ENCODE measurements at places on chromosomes 6 and 20.

DNA sequence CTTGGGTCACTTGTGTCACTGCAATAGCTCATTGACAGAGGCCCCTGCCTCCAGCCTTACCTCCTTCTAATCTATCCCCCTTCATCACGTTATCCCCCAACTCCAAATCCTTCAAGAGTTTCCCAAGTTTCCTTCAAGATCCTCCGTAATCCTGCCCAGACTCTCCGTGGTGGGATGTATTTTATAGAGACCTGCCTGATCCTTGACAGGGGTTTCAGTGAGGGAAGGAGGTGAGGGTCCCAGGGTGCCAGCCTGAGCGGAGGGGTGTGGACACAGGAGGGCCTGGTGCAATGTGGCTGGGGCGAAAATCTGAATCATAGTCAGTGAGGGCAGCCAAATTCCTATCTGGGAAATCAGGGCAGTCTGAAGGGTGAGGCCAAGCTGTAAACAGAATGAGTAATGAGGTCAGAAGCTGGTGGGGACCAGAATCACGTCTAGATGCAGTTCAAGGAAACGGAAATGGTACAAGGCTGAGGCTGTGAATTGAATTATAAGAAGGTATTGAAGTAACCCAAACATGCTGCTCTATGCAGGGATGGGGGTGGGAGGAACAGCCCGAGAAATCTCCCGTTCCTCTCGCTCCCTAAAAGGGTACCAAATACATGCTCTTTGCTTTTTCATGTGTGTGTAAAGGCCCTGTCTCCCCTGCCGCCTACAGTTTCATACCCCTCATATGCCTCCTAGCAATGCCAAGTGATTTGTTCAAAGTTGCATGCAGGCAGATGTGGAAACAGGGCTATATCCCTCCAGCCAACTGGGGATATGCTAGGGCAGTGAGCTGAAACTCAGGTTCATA lies 35.4 kb upstream of the PIM1 start:
- DNase-seq = no peak

DNA sequence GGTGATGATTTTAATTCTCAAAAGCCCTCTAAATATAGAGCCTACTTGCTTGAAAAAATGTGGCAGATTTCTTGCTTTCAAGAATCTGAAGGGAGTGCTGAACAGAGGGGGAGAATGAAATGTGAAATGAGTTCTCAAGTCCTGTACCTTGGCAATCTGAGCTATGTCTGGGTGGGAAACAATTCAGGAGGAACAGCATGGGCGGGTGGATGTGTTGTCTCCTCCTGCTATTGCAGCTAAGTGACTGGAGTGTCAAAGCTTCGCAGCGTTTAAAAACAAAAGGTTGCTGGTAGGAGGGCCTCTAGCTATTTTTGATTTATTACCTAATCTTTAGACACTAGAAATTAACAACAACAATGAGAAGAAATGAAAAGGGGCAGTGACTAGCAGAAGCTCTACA lies 102.5 kb upstream of the ARG1 start:
- DNase-seq = no peak

DNA sequence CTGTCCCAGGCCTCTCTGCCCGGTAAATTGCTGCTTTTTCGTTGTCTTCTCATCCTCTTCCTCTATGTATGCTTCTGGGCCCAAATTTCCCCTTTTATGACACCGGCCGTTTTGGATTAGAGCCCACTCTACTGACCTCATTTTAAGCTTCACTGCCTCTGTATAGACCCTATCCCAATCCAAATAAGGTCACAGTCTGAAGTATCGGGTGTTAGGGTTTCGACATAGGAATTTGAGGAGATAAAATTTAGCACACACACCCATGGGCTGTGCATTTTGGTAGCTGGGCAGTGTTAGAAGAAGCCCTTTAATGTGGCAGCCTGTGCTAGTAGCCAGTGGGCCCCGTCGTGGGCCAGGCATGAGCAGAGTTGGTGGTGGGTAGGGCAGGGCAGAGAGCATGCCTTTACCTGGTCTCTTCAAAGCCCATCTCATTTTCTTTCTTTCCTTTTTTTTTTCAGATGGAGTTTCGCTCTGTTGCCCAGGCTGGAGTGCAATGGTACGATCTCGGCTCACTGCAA lies 27.9 kb upstream of the EZR start:
- DNase-seq = no peak

- no peak for DNase-seq
Measured at GRCh38 chr6:87817183-87817582, 115.2 kb upstream of the AKIRIN2 start.

GRCh38 chr6:36928547-36928918 lies 26.0 kb upstream of the PI16 start:
- no peak for DNase-seq

- no peak for DNase-seq
Measured at GRCh38 chr6:47016261-47016660, 25.9 kb downstream of the ADGRF1 start.

DNA sequence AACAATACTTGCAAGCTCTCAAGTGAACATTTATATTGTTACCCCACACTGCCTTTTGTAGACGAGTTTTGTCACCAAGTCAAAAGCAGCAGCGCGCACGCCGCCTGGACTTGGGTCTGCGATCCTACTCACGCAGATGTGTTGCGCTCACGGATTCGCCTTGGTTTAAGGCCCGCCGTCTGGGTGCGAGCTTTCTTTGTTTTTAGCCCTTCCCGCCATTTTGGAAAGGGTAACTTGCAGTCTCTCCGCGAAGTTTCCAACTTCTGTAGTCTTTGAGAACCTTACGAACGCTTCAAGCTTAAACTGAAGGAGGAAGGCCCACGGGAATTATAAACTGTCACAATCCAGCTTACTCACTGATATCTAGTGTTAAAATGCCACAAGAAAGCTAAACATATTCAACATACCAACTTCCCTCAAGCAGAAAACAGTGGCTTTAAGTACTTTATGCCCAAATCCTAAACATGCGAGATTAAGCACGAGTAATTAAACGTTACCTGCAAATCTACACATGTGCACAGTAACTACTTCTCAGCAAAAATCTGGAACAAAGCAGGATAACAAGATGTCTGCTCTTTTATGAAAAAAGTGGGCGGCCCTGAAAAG lies 80.4 kb upstream of the BTN3A2 start:
- peak; percentile 42 for DNase-seq

DNA sequence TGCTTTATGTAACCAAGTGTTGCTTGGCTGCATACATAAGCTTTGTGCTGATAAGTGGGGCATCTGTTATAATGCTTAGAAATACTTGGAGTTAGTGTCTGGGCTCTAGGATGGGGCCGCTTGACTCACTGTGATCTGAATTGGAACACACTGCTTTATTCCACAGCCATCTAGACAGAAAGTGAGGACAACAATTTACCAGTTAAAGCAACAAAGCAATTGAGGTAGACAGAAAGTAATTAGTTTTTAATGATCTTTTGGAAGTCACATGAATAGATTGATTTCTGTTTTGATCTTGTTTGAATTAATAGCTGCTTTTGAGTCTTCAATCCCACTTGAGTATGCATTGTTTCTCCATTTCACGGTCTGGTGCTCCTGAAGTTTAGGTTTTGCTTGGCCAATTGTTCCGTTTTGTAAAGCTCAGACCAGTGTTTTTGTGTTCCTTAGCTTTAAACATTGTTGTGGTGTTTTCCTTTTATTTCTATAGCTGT lies 157.5 kb downstream of the TRMT11 start:
- no peak for DNase-seq

- DNase-seq = no peak
Measured at GRCh38 chr20:25252230-25252651, 4.4 kb downstream of the PYGB start.

- DNase-seq = no peak
Measured at GRCh38 chr20:18272451-18272850, 15.9 kb upstream of the ZNF133 start.

DNA sequence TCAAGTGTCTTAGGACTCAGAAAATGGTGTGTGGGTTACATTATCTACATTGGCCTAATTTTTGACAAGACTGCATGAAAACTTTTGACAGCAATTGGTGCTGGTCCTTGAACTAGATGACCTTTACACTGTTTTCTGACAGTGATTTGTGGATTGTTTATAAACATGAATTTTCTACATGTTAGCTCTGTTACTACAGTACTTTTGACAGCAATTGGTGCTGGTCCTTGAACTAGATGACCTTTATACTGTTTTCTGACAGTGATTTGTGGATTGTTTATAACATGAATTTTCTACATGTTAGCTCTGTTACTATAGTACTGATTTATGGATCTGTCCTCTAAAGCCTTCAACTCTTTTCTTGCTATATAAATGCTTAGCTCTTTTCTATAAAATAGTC lies 16.7 kb downstream of the KCTD20 start:
- DNase-seq = no peak
